ENCODE measurements at places on chromosomes 12 and 14.

DNA sequence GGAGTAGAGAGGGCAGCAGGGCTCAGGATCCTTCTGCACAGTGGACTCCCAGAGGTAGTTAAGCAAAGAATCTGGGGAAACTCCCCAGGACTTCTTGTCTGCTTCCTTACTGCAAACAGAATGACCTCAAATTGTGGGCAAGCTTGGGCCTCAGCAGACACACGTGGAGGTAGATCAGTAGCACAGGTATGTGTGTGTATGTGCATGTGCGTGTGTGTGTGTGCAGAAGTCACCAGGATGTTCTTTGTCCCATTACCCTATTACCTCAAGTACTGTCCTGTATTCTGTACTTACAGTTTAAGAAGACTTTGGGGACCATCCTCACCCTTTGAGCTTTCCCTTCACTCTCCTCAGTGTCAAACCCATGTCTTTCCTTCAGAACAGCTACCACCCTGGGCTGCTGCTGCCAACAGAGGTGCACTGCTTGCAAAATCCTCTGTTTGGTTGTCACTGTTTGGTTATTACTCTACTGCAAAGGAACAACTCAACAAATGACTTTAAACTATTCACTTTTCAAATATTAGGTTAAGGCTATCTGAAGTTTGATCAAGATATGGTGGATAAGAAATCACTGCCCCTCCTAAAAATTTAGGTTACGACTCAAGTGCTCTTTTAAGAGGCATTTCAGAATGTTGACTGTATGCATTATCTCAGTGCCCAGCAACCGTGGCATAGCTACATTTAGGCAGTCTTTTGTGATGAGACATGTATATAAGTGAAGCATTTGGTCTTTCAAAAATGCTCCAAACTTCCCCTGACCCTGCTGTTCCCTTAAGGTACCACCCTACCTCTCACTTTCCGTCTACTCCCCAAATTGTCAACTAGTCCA is 78.2 kb upstream of the MBIP start:
- no peak for DNase-seq

DNA sequence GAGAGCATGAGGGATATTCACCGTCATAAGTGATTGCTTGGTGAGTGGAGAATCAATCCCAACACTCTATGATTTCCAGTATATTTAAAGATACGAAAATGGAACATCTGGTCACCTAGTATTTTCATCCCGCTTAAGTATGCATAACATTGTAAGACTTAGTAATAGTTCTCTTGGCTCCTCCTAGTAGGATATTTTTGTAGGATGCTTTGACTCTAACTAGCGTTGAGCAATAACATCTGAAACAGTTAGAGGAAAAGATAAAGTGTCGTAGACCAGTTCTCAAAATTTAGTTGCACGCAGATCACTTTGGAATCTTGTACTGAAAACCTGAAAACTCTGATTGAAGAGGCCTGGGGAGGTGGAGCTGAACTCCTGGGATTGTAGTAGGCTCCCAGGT is 7.6 kb downstream of the SAMD4A start:
- DNase-seq, result no peak

DNA sequence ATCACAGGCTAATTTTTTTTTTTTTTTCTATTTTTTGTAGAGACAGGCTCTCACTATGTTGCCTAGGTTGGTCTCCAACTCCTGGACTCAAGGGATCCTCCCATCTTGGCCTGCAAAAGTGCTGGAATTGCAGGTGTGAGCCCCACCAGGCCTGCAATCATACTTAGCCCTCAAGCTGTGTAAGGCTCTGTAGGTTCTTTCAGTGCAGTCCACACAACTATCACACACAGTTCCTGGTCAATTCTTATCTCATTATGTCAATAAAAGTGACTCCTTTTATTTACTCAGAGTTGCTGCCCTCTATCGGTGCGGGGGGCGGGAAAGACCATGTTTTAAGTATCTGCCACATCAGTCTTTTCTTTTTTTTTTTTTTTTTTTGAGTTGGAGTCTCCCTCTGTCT is 29.0 kb downstream of the SLC2A3 start:
- peak; percentile 59 for DNase-seq

DNA sequence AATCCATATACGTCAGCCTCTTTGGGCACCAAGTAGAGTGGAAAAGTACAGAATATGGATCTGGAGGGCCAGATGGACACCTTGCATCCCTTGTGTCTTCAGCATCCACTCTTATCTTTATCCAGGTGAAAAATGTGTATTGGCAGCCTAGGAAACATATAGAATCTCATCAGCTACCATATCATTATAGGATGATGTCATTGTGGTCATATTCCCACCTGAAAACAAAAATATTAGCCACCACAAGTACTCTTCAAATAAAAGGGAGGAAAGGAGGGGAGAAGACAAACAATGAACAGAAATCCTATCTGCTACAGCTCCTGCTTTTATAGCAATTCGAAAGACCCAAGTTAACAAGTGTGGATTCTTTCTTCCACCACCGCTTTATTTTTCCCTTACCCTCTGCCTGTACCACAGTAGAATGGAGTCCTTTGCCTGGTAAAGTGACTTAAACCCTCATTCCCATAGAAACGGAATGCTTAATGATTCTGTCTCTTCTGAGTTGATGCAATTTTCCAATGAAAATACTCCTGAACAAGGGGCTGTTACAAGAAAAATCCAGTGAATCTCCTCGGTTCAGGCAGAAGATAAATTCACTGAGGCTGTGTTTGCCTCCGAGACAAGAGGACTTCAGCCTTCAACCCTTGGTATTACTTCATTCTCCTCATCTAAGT is 13.8 kb upstream of the IL26 start:
- DNase-seq, result no peak

DNA sequence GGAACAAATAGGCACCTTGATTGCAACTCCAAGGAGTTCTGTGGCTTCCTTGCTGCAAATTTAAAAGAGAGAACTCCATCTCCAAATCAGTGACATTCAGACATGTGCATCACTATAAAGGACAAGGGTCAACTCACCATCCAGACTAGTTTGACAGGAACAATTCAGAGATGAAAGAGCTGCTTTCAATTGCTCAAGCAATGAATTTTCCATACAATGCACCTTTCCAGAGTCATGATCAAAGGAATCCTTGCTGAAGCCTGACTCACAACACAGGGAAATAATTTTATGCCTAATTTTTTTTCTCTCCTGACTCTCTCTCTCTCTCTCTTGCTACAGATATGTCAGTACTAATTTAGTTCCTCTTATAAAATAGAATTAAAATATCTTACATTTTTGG is 380.5 kb upstream of the GARIN6 start:
- DNase-seq, result no peak

GRCh38 chr12:70590051-70590450 is 47.2 kb downstream of the PTPRB start:
- DNase-seq, result peak; percentile 78

GRCh38 chr12:122366685-122367475 is 55.6 kb downstream of the CLIP1 start:
- DNase-seq, result peak; percentile 13

DNA sequence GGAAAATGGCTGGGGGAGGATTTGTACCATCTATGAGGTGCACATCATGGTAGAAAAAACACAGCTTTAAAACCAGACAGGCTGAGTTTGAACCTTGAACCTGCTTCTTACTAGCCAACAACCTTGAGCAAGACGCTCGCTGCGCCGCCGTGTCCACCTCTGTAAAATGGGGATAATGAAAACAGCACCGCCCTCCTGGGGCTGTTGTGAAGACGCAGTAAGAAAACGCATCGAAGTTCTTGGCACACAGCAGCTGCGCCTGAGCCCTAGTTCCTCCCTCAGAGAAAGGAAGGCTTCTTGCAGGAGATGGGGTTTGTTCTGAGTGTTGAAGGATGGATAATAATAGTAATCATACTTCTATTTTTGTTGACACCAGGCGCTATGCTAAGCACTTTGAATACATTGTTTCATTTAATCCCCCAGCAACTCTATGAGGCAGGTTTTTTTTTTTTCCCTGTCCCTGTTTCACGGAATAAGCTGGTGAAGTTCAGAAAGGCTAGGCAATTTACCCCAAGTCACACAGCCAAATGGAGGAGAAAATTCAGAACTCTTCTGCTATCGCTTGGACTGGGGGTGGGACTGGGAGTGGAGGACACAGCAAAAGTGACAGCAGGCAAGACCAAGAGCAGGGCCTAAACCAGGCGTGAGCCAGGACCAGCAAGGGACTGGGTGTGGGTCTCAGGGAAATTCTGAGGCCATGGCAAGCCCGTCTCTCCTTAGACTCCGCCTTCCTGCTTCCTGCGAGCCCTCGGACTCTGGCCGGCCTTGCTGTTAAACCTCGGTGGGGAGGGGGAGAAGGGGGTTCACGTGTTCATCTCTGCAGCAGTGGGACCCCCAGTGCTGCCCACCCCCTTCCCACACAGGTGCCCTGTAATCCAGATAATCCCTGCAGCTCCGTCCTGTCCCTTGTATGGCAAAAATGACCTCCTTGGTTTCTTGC is 97.5 kb downstream of the LRRC74A start:
- no peak for DNase-seq

GRCh38 chr12:4448943-4449850 is 3.6 kb upstream of the FGF6 start:
- DNase-seq, result no peak

GRCh38 chr12:122183588-122183940 is 641 bp downstream of the LRRC43 start:
- DNase-seq, result no peak

DNA sequence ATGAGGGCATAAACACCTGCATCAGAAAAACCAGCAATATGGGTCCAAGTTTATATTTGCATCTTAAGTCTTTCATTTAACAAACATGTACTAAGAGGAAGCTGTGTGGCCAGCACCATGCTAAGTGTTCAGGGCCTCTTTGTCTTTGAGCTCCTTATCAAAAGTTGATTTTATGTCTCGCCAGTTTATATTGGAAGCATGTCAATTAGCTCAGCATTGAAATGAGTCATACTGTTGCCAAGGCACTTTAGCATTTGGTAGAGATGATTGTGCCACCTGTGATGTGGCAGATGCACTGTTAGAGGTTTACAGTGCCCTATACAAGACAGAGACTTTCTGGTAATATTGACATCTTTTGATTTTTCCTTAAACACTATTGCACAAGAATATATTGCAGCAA is 68.5 kb downstream of the BHLHE41 start:
- no peak for DNase-seq

GRCh38 chr12:46752396-46752795 is 73.4 kb downstream of the SLC38A4 start:
- no peak for DNase-seq

DNA sequence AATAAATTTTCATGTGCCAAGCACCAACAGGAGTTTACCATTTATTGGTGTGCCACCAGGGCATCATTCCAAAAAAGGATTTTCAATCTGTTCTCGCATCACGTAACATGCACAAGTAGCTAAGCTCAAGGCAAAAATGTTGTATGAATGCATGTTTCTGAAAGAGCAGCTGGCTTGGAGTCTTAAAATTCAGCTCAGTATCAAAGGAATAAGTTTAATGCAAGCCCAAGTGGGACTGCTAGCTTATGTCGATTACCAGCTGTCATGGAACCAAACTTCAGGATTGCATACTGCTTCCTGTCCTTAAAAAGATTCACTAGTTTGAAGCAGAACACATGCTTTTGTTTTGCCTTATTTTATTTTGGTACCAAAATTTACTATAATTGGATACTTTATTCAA is 437.0 kb downstream of the FSCB start:
- no peak for DNase-seq

- DNase-seq, result no peak
Measured at GRCh38 chr12:12779529-12779928, 5.9 kb upstream of the APOLD1 start.

DNA sequence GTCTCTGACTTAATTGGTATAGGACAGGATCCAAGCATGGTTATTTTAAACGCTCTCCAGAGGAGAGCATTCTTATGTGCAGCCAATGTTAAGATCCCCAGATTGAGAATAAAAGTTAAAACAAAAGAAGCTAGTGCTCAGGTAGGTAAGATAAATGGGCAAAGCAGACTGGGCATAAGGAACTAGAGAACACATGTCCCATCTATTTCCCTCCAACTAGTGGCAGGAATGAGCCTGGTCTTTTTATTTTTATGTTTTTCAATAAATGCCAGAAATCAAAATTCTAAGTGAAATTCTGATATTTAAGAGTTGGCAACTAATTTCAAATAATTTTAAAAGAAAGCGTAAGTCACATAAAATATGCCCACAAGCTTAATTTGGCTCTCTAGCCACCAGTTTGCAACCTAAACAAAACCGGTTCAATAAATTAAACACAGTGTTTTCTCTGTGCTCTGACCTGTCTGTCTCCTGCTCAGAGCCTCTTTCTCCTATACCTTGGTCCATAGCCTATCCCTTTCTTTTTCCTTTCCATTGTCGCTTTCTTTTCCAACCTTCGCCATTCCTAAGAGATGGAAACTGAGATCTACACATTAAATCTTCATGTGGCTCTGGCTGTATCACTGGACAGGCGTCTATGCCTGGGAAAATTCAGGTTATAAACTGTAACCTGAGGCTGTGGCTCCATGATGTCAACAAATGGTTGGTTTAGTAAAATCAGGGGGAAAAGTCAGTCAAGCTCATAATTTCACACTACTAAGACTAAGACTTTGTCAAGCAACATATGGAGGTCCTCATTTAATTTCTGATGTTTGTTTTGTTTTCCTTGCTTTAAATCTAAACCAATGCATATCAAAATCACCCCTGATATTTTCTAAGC is 5.5 kb downstream of the SLC38A1 start:
- no peak for DNase-seq

GRCh38 chr12:102896067-102896466 is 21.0 kb downstream of the PAH start:
- no peak for DNase-seq

DNA sequence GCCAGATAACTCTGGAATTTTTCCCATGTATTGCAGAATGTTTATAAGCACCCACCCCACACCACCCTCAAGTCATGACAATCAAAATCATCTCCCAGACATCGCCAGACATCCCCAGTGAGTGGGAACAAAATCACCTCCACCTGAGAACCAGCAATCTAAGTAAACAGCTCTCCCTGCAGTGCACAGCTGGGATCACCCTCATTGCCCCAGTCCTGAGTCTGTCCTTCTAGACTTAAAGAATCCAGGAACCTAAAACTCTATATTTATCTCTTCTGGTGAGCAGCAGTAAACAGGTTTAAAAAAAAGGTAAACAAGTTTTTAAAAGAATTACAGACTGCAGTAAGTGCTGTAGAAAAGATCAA is 43.3 kb upstream of the CMKLR1 start:
- DNase-seq, result no peak

DNA sequence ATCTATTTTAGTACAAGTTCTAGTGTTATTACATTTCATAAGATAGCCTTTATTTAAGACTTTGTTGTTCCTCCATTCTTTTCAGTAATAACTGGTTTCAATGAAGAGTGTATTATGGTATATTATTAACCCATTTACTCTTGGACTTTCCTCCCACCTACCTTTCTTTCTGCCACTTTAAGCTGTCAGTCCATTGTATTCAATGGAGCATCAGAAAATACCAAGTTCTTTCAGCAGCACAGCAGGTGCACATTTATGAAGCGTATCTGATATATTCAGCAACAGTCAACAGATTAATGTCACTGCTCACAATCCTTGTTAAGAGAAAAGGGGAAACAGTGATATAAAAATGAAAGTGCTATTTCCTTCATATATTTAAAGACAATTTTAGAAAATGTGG is 660.9 kb downstream of the C12orf50 start:
- DNase-seq, result no peak

GRCh38 chr14:25049093-25049567 is 817 bp downstream of the STXBP6 start:
- no peak for DNase-seq

GRCh38 chr12:75890141-75890540 is 141.4 kb downstream of the PHLDA1 start:
- no peak for DNase-seq

- DNase-seq, result no peak
Measured at GRCh38 chr12:52147367-52147963, 44.3 kb downstream of the KRT80 start.

All from endothelial cell (in vitro differentiated cells).